ENCODE measurements at places on chromosomes 6 and 20. TPM values are rescaled to one million over a fixed set of nuclear protein-coding genes. Genes with fewer than 3 reads are reported as not detected.

PPP1R3G gene
- total RNA-seq, result 1.7 TPM

POM121L2 gene
- not detected for total RNA-seq

SRXN1 gene
- 292 TPM for total RNA-seq

PACRG gene
- total RNA-seq, result not detected

VSX1 gene
- total RNA-seq, result 0.83 TPM

HACE1 gene
- total RNA-seq, result 3.4 TPM

NTSR1 gene
- 0.33 TPM for total RNA-seq

CNKSR3 gene
- total RNA-seq, result 5.3 TPM

TSBP1 gene
- total RNA-seq, result not detected

TRIM15 gene
- 0.04 TPM for total RNA-seq

VGLL2 gene
- not detected for total RNA-seq

ENPP3 gene
- not detected for total RNA-seq

OR2B6 gene
- 0.25 TPM for total RNA-seq
